KBM-7 (cell line): ENCODE measurements at places on chromosomes 16 and 17.

GRCh38 chr17:66474258-66474657 is 171.8 kb downstream of the PRKCA start:
- no peak for DNase-seq

DNA sequence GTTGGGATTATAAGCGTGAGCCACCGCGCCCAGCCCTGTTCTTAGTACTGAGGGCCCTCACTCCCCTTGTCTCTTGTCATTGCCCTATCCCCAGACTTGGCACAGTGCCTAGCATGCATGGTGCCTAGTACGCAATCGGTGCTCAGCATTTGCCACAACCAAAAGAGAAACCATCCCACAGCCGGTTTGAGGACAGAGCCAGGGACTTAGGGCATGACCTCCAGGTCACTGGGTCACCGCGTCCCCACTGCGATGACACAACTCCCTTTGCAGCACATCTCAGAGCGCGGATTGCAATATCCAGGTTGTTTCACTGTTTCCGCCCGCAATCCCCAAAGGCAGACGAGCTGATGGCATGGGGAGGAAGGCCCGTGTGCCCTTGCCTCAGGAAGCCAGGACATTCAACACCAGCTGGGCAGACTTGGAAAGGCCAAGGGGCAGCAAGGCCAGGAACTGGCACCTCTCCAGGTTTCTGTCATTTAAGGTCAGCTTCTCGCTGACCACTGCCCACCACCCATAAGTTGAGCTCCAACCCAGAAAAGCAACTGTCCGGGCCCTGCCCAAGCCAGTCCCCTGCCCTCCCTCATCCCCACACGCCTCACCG is 274.5 kb downstream of the MRTFB start:
- DNase-seq, result no peak

GRCh38 chr17:29612404-29613280 is 10.1 kb downstream of the CORO6 start:
- DNase-seq, result no peak

- DNase-seq, result no peak
Observed at GRCh38 chr16:47460359-47460710, 528 bp downstream of the ITFG1 start.

DNA sequence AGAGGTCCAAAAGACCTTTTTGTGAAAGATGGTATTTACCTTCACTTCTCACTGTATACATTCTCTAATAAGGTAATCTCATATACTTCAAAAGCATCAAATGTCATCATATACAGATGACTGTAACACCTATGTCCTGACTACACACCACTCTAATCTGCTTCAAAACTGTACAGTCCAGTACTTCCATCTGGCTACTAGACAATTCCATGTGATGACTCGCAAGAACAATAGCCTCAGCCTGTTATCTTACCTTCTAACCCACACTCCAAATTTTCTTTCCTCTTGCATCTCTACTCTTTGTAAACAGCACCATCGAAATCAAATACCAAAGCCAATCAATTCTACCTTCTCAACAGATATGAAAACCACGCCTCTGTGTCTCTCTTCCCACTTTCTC is 24.1 kb downstream of the MYO1D start:
- no peak for DNase-seq
